CD8-positive, alpha-beta T cell (primary cell): ENCODE measurements at places on chromosomes 5 and 9. TPM values are rescaled to one million over a fixed set of nuclear protein-coding genes. Genes with fewer than 3 reads are reported as not detected.
A peak's percentile ranks its signal among the peaks of the same experiment; 100 is the strongest.

DNA sequence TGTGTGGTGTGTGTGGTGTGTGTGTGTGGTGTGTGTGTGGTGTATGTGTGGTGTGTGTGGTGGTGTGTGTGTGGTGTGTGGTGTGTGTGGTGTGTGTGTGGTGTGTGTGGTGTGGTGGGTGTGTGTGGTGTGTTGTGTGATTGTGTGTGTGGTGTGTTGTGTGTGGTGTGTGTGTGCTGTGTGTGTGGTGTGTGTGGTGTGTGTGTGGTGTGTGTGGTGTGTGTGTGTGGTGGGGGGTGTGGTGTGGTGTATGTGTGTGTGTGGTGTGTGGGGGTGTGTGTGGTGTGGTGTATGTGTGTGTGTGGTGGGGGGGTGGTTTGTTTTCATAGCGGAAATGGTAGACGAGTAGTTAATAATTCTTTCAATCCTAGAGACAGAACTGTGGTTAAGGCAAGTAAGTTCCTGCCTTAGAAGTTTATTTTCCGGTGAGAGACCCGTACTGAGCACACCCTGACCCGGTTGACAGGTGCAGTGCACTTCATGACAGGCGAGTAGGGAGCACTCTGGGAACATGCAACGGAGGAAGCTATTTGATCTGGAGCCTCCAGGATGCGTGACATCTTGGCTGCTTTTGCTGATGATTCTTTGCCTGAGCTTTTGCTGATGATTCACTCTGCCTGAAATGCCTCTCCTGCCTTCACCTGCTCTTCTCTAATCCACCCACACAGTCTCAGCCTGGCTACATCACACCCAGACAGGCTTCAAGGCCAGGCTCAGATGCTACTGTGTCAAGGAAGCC is 21.7 kb upstream of the FAT2 start:
- DNase-seq, result peak; percentile 42

GRCh38 chr5:110807169-110807568 is 68.4 kb downstream of the SLC25A46 start:
- DNase-seq, result no peak

The PCDHA1 gene
- total RNA-seq, result not detected

The LECT2 gene
- total RNA-seq, result not detected

The MYOZ3 gene
- total RNA-seq, result not detected

The WWC1 gene
- total RNA-seq, result not detected

The TAF11L12 gene
- not detected for total RNA-seq
